AG08396 (cell line): ENCODE measurements at places on chromosomes 6 and 20.

DNA sequence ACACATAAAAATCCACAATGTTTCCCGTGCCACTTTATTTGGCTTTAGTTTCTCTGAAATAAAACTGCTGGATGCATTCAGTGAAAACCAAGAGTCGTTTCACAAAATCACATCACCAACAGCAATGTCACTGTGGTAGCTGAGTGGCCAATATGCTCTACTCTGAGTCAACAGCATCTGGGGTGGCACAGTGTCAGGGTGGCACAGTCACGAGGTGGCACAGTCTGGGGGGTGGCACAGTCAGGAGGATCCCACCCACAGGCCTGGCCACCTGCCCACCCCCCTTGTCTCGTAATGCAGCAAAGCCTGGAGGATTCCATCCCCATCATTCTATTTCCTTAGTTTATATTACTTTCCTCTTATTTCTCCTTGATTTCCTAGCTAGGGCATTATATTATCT is 87.0 kb downstream of the ANKRD60 start:
- no peak for DNase-seq

DNA sequence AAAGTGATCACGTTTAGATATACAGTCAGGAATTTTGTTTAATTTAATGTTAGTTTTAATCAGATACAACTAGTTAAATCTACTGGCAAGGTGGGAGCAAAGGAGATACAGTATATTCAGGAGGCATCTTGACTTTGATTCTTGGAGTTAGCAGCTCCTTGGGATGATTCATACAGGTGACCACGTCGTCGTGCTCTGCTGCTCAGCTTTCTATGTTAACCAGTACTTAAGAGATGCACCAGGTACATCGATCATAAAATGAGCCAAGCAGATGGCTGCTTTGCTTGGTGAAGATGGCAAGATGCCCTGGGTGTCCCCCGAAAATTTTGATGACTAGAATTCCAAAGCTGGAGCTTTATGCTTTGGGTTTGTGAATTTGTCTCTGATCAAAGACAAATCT is 64.7 kb downstream of the TBC1D7 start:
- no peak for DNase-seq

- DNase-seq = no peak
These were observed 10.6 kb upstream of the FUCA2 start for GRCh38 chr6:143522039-143522600.

DNA sequence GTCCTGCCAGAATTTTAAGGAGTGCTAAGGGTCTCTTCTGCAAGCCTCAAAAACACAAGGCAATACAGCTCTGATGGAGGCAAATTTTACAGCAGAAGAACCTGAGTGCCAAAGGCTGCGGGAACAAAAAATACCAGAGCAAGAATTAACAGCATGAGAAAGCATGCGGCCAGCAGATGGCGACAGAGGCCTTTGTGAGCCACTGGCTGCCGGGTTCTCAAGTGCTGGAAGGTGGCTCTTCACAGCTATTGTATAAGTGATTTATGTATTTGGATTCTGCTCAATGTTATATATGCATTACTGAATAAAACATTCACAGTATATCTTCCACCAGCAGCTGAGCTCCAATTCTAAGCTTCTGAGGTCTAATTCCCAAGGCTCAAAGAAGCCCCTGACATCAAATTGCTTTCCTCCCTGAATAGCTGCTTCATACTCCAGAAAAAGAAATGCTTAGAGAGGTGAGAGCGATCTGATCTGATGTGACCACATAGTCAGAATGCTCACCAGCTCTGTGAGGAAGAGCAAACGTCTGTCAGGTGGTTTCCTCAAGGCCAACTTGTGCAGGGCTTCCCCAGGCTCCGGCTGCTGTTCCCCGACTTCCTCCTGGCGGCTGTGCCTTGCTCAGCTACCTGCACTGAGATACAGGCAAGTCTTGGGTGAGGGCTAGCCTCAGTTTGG is 58.6 kb downstream of the PPP1R3G start:
- DNase-seq = peak; percentile 73

DNA sequence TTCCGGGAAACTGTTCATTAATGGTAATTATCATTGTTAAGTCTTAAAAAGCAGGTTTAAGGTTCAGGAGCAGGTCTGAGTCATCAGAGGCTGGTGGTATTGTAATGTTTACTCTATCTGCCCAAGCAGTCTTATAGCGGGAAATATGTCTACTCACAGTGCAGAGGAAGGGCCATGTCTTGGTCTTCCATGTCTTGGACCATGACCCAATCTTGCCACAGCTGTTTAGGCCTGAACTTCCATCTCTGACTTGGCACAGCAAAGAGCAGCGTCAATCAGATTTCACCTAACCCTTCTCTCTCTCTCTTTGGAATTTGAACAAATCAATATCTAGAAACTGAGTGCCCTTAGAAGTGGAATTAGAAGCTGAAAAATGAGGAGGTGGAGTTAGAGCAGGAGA is 25.8 kb downstream of the SLC2A12 start:
- no peak for DNase-seq

- DNase-seq = no peak
These were observed 12.1 kb downstream of the TFAP2A start for GRCh38 chr6:10402648-10403311.

GRCh38 chr6:25290306-25291060 is 11.3 kb downstream of the CARMIL1 start:
- DNase-seq = no peak

DNA sequence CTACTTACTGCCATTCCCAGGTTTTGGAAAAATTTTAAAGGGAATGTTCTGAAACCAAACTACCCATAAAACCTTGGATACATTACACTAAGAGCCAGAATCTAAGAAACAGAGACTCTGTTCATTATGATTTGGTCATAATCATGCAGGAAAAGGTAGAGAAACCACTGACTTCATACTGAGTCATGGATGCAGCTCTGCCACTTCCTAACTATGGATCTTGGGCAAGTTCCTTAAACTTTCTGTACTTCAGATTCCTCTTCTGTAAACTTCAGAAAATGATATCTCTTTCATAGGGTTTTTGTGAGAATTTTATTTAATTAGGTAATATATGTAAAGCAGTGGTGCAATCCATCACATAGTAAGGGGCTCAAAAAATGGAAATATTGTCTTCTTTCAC is 20.0 kb downstream of the PLA2G7 start:
- DNase-seq = no peak

- no peak for DNase-seq
These were observed 27.8 kb downstream of the ELOVL5 start for GRCh38 chr6:53320964-53321363.

- DNase-seq = no peak
These were observed 137.9 kb downstream of the DTNBP1 start for GRCh38 chr6:15524861-15525401.

GRCh38 chr6:110810896-110811586 is 4.2 kb downstream of the CDK19 start:
- DNase-seq = no peak

- no peak for DNase-seq
These were observed 144.5 kb downstream of the LPA start for GRCh38 chr6:160519603-160520042.

- DNase-seq = no peak
These were observed 42.0 kb downstream of the JARID2 start for GRCh38 chr6:15287670-15288375.

GRCh38 chr6:154429711-154430110 is 73.1 kb upstream of the IPCEF1 start:
- no peak for DNase-seq

GRCh38 chr20:24131684-24132083 is 143.1 kb upstream of the GGTLC1 start:
- DNase-seq = no peak

DNA sequence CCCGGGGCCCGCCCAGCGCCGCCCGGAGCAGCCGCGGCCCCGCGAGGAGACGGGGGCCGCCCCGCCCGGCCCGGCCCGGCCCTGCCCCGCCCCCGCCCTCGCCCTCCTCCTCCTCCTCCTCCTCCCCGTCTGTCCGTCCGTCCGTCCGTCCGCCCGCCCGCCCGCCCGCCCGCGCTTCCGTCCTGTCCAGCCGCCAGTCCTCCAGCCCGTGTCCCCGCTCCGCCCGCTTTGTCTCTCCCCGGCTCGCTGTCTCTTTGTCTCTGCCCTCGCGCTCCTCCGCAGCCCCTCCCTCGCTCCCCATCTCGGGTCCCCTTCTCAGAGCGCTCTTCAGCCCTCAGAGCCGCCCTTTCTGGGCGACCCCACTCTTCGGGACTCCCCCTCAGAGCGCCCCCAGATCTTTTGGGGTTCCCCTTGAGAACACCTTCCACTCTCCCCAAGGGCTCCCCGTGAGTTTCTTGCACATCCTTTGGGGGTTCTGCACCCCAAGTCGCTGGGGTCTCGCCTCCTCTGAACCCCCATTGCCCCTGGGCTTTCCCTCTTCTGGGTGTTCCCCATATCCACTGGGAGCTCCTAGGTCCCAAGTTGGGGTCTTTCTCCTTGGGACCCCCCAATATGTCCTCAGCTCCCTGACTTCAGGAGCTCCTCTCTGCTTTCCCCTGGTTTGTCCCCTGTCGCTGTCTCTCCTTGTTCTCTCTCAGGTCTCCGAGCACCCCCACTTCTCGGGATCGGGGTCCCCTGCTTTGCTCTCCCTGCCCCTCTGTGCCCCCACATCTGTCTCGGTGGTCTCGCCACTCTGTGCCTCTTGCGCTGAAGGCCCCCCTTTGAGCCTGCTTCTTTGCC is 79.5 kb upstream of the MYL9 start:
- peak; percentile 62 for DNase-seq

DNA sequence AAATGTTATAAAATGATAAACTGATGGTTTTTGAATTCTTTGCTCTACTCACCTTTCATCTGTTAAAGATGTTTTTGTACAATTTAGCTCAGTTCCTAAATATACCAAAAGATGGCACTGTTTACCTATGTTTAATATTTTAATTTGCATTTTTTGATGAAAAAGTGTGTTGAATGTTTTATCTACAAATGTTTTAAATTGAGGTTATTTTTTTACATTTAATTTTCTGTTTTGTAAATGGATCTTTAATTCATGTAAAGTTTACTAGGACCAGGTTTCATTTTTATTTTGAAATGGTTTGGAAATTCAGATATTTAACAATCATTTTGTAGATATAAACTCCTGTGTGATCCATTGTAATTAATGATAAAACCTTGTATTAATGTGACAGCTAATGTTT is 30.0 kb downstream of the CDKAL1 start:
- peak; percentile 9 for DNase-seq

DNA sequence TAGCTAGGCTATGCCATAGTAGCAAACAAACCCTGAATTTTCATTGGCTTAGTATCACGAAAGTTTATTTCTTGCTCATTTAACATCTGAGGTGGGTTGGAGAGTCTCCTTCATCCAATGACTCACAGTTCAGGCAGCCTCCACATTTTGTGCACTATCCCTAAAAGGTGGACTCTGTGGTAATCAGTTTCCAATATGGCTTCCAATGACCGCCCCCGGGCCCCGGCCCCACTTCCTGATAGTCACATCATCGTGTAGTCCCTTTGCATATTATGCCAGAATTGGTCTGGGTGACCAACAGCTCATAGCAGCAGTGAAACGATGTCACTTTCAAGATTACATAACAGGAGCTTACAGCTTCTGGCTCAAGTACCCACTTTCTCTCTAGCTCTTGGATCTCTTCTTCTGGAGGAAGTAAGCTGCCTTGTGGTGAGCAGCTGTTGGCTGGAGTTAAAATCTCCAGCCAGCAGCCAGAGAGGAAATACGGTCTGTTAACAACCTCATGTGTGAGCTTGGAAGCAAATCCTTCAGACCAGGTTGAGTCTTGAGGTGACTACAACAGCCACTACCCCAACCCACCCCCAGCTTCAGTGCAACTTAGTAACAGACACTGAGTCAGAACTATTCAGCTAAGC is 7.8 kb downstream of the HCRTR2 start:
- no peak for DNase-seq

DNA sequence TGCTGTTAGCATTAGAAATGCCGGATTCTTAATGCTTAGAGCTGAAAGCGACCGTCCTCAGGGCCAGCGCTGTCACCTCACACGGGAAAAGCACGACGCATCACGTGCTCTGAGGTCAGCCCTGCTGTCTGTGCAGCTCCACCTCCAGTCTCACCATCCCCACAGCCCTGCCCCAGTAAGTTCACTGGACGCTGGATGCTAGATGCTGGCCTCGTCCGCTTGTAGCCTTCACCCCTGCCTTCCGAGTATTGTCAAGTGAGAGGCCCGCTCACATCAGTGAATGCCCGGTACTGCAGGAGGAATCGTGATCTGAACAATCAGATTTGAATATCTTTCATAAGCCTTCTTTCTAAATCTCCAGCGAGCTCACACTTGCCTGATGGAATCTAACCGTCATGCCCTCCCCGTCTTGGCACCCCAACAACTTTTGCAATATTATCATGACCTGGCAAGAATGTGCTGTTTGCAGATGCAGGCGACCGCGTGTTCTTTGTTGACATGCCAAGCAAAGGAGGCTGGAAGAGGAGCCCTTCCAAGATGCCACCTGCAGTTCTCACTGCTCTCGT is 64.9 kb downstream of the DLL1 start:
- DNase-seq = no peak

DNA sequence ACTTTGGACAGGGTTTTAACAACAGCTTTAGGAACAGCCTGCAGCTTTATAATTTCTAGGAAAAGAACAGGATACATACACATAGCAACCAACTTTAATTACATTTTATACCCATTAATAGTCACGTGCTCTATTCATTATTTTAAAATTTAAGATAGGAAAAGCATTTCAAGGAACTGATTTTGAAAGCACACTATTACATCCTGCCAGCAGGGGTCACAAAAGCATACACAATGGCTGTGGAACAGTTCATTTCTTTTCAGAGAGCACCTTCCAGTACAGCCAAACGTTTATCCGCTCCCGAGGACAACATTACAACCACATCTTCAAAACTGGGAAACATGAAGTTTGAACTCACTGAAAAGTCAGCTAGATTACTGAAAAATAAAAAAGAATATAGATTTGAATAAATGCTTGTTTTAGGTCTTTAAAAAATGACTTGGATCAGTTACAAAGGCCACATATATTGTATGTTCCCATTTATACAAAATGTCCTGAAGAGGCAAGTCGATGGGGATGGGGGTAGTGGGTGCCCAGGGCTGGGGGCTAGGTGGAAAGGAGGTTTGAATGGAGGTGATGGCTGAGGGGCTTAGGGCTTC is 104.6 kb upstream of the EXOC2 start:
- peak; percentile 43 for DNase-seq
